ENCODE measurements at places on chromosomes 1 and 21. TPM values are rescaled to one million over a fixed set of nuclear protein-coding genes. Genes with fewer than 3 reads are reported as not detected.

Gene CACNA1E
- under 0.01 TPM for total RNA-seq

Gene RNU1-2
- total RNA-seq = under 0.01 TPM

Gene STYXL2
- total RNA-seq = not detected

Gene COL9A2
- 1.6 TPM for total RNA-seq

Gene LRRC38
- not detected for total RNA-seq

Gene RAVER2
- total RNA-seq = 1.6 TPM

Gene FMOD
- total RNA-seq = under 0.01 TPM

Gene ZNF678
- total RNA-seq = 11.1 TPM

Gene SGIP1
- total RNA-seq = 0.11 TPM

Gene ADGRL2
- 67.7 TPM for total RNA-seq

Gene TCHHL1
- total RNA-seq = not detected

Gene CENPF
- 8.6 TPM for total RNA-seq

Gene KCNQ4
- total RNA-seq = 0.33 TPM

Gene VANGL1
- total RNA-seq = 14.3 TPM

Gene CASP9
- 9.7 TPM for total RNA-seq

Gene LCE1F
- not detected for total RNA-seq

Gene GREM2
- total RNA-seq = under 0.01 TPM

Gene NUDT4B
- total RNA-seq = 9.4 TPM

Gene FBXO2
- total RNA-seq = 41.8 TPM

Gene NEGR1
- under 0.01 TPM for total RNA-seq

Gene HENMT1
- total RNA-seq = 10.2 TPM

All from placental epithelial cell (primary cell).